ENCODE measurements at places on chromosomes 1 and 21. TPM values are rescaled to one million over a fixed set of nuclear protein-coding genes. Genes with fewer than 3 reads are reported as not detected.

ADGRL4 gene
- total RNA-seq = 17.8 TPM

EFNA3 gene
- total RNA-seq = 10.9 TPM

SON gene
- 285 TPM for total RNA-seq

BNIPL gene
- total RNA-seq = 37.0 TPM

PBX1 gene
- total RNA-seq = 57.2 TPM

KPRP gene
- 0.89 TPM for total RNA-seq

OR2AK2 gene
- total RNA-seq = not detected

AXDND1 gene
- 0.99 TPM for total RNA-seq

C1orf21 gene
- total RNA-seq = 20.4 TPM

CFHR2 gene
- total RNA-seq = not detected

SLAMF6 gene
- 0.39 TPM for total RNA-seq

LCE1C gene
- 9.3 TPM for total RNA-seq

RXRG gene
- 14.1 TPM for total RNA-seq

ZNF683 gene
- total RNA-seq = not detected

PLA2G2F gene
- total RNA-seq = 3.0 TPM

BARHL2 gene
- total RNA-seq = not detected

AGRN gene
- total RNA-seq = 39.8 TPM

KCNE2 gene
- 0.69 TPM for total RNA-seq

SPRR2G gene
- 13.6 TPM for total RNA-seq

SH2D1B gene
- total RNA-seq = not detected

CDC42SE1 gene
- total RNA-seq = 59.2 TPM

ITGB3BP gene
- 31.5 TPM for total RNA-seq

ABCA4 gene
- 3.8 TPM for total RNA-seq

SNRNP40 gene
- total RNA-seq = 88.5 TPM

LCE6A gene
- 4.4 TPM for total RNA-seq

DISP3 gene
- total RNA-seq = 0.30 TPM

SLC2A5 gene
- total RNA-seq = 9.1 TPM

GUK1 gene
- 146 TPM for total RNA-seq

SLC45A3 gene
- 2.7 TPM for total RNA-seq

RPE65 gene
- 0.10 TPM for total RNA-seq

MAP10 gene
- 2.4 TPM for total RNA-seq

LCE1B gene
- total RNA-seq = 1.9 TPM

RALGPS2 gene
- 34.8 TPM for total RNA-seq

SPAG17 gene
- total RNA-seq = 3.3 TPM

FMO4 gene
- total RNA-seq = 4.5 TPM

NPR1 gene
- total RNA-seq = 10.6 TPM

EPHB2 gene
- 13.6 TPM for total RNA-seq

SCMH1 gene
- 29.3 TPM for total RNA-seq

MNDA gene
- total RNA-seq = 26.3 TPM

CELA2B gene
- 0.30 TPM for total RNA-seq

DISC1 gene
- 13.9 TPM for total RNA-seq

ARMH1 gene
- 3.6 TPM for total RNA-seq

F5 gene
- 0.89 TPM for total RNA-seq

TTC4 gene
- total RNA-seq = 14.4 TPM

LENEP gene
- total RNA-seq = not detected

HES5 gene
- 1.5 TPM for total RNA-seq

PDC gene
- not detected for total RNA-seq

AGO3 gene
- total RNA-seq = 17.9 TPM

NOS1AP gene
- 2.1 TPM for total RNA-seq

PADI4 gene
- total RNA-seq = 10.4 TPM

RIPK4 gene
- 12.5 TPM for total RNA-seq

CD34 gene
- total RNA-seq = 34.3 TPM

DFFA gene
- total RNA-seq = 20.6 TPM
